ENCODE measurements at places on chromosomes 11 and 22. TPM values are rescaled to one million over a fixed set of nuclear protein-coding genes. Genes with fewer than 3 reads are reported as not detected.

The SNRPD3 gene
- 185 TPM for total RNA-seq

The HTR3B gene
- total RNA-seq = not detected

The APOL4 gene
- 3.6 TPM for total RNA-seq

The NXPE2 gene
- not detected for total RNA-seq

The CNGA4 gene
- not detected for total RNA-seq

The LSP1 gene
- total RNA-seq = under 0.01 TPM

The FGF4 gene
- not detected for total RNA-seq

The LYVE1 gene
- total RNA-seq = 441 TPM

The CASP4 gene
- total RNA-seq = 177 TPM

The APOA4 gene
- not detected for total RNA-seq

The MYBPC3 gene
- total RNA-seq = not detected

The CTSF gene
- total RNA-seq = 45.5 TPM

The C2CD2L gene
- 1.7 TPM for total RNA-seq

The NCR3LG1 gene
- total RNA-seq = 0.51 TPM

The KCNQ1 gene
- under 0.01 TPM for total RNA-seq

The CSF2RB gene
- 2.8 TPM for total RNA-seq

The KLHDC7B gene
- not detected for total RNA-seq

The OR5A1 gene
- not detected for total RNA-seq

The CEP126 gene
- 0.51 TPM for total RNA-seq

The ART5 gene
- not detected for total RNA-seq

The SLC29A2 gene
- 0.77 TPM for total RNA-seq

The SCGB1D2 gene
- total RNA-seq = not detected

The CHRM1 gene
- not detected for total RNA-seq

The NECTIN1 gene
- total RNA-seq = 4.3 TPM

The MYO18B gene
- under 0.01 TPM for total RNA-seq

The RAG2 gene
- total RNA-seq = not detected

The OTOG gene
- total RNA-seq = not detected

The NRXN2 gene
- total RNA-seq = not detected

The SEPTIN3 gene
- under 0.01 TPM for total RNA-seq

The DUSP8 gene
- total RNA-seq = 0.26 TPM

The SCN3B gene
- 8.5 TPM for total RNA-seq

The ZDHHC5 gene
- total RNA-seq = 29.7 TPM

The PYGM gene
- total RNA-seq = 0.13 TPM

The RAB39A gene
- 0.13 TPM for total RNA-seq

The ALDH3B1 gene
- total RNA-seq = 1.3 TPM

The CD6 gene
- total RNA-seq = not detected

The CALCA gene
- not detected for total RNA-seq

The OR8G5 gene
- not detected for total RNA-seq

The SLC22A6 gene
- total RNA-seq = not detected

The SLC22A8 gene
- not detected for total RNA-seq

The SAA4 gene
- total RNA-seq = not detected

The PLAAT3 gene
- 77.4 TPM for total RNA-seq

The IFITM10 gene
- total RNA-seq = 0.39 TPM

Measured in dermis microvascular lymphatic vessel endothelial cell (primary cell).